Fibroblast of villous mesenchyme (primary cell): ENCODE measurements at places on chromosomes 2 and 18.

DNA sequence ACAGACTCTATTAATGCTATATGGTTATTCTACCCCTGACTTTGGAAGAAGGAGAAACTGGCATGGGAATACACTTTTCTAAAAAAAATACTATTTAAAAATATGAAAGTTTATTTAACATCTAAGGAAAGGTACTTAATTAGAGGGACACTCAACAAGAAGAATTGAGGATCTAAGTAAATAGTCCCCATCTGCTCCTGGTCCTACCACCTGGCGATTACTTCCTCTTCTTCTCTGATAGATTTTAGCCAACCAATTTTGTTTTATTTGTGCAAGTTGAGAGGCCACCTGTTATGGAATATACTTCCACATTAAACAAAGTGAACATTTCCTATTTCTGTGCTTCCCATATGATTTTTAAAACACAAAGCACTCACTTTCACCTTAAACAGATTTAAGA is 111.7 kb downstream of the BCL2 start:
- no peak for DNase-seq

GRCh38 chr2:72952110-72952823 is 34.9 kb downstream of the EMX1 start:
- DNase-seq: no peak

DNA sequence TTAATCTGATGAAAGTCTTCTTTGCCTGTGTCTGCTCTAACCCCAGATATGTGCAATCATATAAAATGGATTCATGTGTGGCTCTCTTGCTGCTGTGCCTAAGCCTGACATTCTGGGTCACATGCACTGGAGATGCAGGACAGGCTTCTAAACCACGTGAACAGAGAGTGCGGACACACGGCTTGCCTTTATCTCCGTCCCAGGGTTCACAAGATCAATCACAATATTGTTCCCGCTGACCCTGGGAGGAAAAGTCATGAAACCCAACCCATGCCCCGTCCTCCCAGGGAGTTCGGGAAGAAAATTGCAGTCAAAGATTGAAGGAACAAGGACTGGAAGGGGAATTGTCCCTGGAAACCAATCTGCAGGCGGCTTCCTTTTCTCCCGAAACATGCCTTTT is 74.8 kb downstream of the VAPA start:
- DNase-seq: no peak

DNA sequence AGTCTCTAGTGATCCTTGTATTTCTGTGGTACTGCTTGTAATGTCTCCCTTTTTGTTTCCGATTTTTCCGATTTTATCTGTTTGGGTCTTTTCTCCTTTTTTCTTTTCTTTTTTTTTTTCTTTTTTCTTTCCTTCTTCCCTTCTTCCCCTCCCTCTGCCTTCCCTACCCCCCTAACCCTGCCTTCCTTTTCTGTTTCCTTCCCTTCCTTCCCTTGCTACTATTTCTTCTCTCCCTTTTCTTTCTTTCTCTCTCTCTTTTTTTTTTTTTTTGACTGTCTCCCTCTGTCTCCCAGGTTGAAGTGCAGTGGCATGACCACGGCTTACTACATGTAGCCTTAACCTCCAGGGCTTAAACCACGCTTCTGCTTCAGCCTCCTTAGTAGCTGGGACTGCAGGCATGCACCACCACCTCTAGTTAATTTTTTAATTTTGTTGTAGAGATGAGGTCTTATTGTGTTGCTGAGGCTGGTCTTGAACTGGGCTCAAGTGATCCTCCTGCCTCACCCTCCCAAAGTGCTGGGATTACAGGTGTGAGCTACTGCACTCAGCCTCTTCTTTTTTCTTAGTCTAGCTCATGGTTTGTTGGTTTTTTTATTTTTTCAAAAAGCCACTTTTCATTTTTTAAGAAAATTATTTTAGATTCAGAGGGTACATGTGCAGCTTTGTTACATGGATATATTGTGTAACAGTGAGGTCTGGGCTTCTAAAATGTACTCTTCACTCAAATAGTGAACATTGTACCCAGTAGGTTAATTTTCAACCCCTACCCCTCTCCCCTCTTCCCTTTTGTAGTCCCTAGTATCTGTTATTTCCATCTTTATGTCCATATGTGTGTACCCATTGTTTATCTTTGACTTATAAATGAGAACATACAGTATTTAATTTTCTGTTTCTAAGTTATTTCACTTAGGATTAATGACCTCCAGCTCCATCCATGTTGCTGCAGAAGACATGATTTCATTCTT is 24.7 kb downstream of the CCDC138 start:
- no peak for DNase-seq
